ENCODE measurements at places on chromosomes 6 and 20.
A peak's percentile ranks its signal among the peaks of the same experiment; 100 is the strongest.

- no peak for DNase-seq
These were observed 407.1 kb downstream of the GRIK2 start for GRCh38 chr6:101800598-101800997.

DNA sequence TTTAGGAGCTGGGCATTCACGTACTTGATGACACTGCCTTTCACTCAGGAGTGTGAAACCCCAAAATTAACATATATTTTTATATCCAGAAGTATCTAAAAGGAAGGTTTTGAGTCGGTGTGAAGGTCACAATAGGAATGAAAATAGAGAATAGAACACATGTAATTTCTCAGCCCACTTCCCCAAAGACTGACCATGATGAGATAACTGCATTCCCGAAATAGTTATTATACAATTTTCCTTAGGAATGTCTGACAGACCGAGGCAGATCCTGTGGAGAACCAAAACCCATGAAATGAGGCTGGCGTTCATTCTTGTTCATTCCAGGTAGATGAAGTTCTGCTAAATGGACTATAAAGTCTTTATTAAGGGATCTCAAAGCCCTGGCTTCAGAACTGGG, 10.3 kb downstream of the NSFL1C start:
- no peak for DNase-seq

DNA sequence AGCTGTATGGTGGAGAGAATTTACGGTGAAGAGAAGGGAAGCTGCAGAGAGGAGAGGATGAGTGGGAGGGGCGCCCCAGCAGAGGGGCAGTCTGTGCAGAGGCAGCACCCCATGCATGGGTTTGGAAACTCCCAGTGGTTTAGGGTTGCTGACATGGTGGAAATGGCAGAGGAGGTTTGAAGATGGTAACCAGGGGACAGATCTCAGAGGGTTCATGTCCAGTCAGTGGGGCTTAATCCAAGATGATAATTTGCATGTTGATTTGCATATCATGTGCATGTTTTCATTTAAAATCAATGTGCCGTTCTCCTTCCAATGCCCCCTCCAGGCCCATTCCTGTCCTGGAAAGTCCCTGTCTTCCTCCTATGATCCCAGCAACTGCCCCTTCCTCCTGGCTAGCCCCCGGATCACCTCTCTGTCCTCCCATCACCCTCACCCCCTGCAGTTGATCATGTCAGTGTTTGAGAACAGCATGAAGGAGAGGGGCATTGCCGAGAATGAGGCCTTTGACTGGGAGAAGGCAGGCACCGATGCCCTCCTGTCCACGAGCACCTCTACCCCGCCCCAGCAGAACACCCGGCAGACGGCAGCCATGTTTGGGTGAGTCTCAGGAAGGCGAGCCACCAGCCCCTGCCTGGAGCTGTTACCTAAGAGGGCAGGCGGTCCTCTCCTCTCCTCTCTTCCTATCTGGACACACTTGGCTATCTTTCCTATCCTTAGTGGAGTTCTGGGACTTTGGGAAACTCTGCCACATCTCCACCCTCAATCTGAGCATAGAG, 14.3 kb downstream of the TTBK1 start:
- DNase-seq = no peak

DNA sequence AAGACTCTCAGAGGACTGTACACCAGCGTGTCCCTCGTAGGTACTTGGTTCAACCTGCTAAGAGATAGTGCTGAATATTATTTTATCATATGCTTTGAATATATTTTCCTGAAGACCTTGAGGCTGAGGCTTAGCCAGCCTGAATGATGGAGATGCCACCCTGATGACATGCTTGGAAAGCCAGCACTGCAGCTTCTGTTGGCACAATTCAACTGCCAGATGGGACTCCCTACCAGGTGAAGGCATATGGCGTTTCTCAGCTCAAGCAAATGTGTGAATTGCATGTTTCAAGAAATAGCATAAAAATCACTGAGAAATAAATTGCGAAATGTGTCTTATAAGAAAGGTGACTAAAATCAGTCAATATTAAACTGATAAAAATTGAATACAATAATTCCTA, 228.1 kb upstream of the CST7 start:
- no peak for DNase-seq

DNA sequence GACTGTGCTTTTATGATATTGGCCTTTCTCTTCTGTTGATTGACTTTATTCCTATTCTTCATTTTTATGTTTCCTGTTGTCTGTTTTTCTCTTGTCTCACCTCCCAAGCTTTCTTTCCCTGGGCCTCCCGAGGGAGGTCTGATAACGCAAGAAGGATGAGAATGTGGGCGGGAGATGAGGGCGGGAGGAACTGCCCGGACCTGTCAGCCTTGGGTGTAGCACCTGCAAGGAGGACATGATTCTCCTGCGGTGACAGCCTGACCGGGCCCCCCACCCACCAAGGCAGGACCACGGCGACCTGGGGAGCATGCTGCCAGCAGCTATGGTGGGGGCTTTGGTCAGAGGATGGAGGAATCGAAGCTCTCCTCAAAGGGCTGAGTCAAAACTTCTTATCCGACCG, 86.9 kb downstream of the PLEKHG1 start:
- DNase-seq = no peak

- DNase-seq = no peak
These were observed 427.2 kb downstream of the RFPL4B start for GRCh38 chr6:112774319-112774718.

DNA sequence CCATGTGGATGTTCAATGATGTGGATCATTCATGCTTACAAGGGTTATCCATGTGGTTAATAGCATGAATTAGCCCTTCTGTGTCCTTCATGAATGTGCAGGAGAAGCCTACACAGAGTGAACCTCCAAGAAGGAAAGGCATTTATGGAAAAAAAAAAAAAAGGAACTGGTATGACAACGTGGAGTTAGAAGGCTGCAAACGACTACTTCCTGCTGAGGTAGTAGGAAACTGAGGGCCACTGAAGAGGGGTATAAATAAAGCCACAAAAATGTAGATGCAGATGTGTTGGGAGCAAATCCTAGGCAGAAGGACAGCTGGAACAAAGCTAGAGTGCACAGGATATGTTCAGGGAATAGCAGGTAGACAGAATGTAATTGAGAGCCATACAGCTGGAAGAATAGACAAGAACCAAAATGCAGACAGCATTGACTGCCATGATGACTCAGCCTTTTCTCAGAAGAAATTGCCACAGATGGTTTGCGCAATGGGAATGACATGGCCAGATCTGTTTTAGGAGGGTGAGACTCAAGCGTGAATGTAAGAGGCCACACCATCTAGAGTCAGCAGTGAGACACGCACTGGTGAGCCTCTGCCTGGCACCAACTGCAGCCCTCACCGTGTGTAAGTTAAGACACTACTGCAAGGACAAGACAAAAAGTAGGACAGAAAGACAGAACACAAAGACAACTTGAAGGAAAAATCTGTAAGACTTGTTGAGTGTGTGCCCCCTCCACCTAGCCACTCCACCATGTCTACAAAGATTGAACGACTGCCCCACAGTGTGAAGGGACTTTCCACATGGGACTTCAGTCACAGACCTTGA, 79.8 kb downstream of the KIF13A start:
- no peak for DNase-seq

DNA sequence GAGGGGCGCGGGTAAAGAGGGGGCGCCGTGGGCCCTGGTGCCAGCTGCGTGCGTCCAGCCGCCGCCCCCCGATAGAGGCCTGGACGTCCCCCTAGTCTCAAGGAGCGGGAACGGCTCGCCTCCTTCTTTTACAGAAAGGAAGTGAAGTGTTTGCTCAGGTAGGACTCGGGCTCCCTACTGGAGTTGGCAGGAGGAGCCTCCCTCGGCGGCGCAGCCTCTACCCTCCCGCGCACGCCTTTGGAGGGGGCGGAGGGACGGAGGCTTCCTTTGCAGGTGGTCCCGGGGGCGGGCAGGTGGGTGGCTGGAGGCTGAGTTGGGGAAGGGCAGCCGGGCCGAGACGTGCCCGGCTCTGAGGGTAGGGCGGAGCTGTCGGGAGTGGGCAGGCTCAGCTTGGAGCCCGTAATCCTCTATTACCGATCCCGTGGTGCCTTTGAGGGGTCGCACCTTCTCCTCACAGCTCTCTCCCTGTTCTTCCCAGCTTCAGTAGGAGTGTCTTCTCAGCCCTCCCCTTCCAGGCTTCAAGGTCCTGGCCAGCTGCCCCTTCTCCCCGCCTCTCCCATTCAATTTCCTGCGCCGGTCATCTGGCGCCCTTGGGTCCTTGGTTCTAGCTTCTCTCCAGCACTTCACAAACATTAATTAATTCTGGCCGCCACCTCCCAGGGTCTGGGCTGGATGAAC, 728 bp downstream of the ITPR3 start:
- DNase-seq = no peak

DNA sequence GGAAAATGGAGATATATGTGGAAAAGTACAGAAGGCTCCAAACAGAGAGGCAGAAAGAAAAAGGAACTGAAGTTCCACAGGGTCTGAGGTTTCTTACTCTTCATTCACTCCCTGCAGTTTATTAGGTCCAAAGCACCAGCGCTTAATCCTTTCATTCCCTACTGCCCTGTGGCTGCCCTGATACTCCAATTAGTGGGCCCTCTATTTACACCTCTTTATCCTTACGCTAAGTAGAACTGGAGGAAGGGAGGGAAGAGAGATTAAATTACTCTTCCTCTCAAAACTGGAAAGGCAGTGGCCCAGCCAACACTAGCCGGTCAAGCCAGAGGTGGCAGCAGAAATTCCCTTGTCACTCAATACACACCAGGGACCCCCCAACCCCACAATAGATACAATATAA, 20.4 kb downstream of the TRERF1 start:
- DNase-seq = no peak

DNA sequence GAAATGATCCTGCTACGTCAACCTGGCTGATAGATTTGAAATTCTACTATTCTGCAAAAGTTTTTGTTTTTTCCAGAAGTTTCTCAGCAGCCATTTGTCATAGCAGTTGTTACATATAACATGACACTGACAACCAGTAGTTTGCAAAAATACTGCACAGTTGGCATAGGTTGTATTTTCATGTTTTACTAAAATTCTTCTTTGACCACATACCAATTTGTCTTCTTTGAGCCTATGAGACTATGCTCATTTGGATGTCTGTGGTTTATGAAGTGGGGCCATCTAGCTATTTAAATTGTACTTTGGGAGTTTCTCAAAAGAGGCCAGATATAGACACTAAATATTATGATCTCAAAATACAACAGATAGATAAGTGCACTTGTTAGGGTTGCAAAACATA, 104.9 kb upstream of the PREP start:
- no peak for DNase-seq

- DNase-seq = peak; percentile 29
These were observed 174.1 kb downstream of the BMP7 start for GRCh38 chr20:57092112-57092899.

DNA sequence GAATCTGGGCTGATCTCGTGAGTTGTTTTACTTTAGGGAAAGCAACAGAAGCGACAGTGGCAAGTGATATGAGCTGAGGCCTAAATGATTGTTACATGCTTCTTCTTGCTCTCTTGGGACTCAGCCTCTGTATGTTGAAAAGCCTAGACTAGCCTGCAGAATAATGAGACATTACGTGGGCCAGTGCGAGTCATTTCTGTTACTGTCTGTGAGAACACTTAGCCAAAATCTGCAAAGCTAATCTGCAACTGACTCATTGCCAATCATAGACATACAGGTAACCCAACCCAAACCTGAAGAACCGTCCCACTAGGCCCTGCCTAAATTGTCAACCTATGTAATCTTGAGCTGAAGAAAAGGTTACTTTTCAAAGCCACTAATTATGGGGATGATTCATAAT, 77.4 kb upstream of the F13A1 start:
- DNase-seq = no peak

- DNase-seq = no peak
These were observed 20.6 kb downstream of the SLC2A12 start for GRCh38 chr6:134031696-134032255.

- DNase-seq = no peak
These were observed 195.6 kb upstream of the CNR1 start for GRCh38 chr6:88361754-88362153.

DNA sequence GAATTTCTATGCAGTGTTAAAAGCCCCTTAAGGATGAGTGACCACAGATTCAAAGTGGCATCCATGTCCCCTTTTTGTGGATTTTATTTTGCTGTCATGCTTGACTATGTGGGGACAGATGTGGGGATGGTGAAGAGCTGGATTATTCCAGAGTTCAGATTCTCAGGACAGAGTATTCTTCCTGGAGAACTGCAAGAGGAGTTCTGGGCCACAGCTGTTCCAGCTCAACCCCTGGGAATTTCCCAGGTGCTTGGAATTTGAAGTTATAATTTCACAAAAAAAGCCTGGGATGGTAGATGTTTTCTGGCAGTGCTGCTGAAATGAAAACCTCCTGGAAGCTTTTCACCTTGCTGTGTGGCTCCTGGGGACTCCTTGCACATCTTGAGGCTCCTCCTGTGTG, 671.8 kb upstream of the MARCKS start:
- DNase-seq = no peak

DNA sequence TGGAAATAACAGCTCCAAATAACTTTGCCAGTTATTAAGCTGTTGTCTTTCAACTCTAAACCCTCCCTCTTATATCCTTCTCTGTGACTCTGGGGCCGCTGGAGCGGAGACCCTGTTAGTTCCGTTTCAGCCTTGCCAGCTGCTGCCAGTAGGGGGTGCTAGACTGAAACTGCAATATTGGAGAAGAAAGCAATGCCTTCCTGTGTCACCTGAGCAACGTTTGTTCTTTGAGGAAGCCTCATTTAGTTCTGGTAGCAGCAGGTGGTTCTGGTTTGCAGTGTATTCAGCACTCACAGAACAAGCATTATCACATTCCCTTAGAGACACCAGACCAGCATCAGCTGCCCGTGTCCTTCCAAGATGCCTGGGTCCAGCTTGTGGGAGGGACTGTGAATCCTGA, 22.9 kb upstream of the JAG1 start:
- DNase-seq = no peak

- no peak for DNase-seq
These were observed 9.3 kb upstream of the DUSP22 start for GRCh38 chr6:282867-283416.

DNA sequence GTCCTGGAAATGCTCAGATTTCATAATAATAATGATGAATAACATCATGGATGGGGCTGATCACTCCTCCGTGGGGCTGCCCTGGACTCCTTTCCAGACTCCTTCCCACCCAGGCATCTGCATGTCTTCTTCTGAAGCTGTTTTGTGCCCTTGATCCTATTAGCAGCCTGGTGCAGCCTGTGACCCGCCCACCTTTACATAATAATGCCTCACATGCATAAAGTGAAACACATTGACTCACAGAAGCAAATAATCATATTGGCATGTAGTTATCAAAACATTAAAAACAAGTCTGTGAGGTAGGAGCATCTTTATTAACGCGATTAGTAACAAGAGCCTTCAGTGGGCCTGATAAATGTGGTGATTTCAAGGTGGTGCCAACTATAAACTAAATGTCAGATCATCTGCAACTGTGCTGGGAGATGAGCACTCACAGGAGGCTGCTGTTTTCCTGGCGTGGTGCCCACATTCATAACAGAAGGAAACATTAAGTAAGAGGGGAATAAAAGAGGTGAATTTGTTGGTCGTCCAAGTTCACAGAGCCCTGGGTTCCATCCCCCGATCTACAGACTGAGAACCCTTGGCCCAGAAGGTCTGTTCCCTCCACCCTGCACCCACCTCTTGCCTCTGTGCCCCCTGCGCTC, 344.7 kb downstream of the CDH4 start:
- DNase-seq = no peak

Measured in stimulated activated CD8-positive, alpha-beta memory T cell treated with anti-CD3 and anti-CD28 coated beads, Interleukin-15, amount 100 ng/mL, for 24 hours (primary cell).